C1 segment of cervical spinal cord (tissue), 14 donors: ENCODE measurements at places on chromosomes 6 and 20.

DNA sequence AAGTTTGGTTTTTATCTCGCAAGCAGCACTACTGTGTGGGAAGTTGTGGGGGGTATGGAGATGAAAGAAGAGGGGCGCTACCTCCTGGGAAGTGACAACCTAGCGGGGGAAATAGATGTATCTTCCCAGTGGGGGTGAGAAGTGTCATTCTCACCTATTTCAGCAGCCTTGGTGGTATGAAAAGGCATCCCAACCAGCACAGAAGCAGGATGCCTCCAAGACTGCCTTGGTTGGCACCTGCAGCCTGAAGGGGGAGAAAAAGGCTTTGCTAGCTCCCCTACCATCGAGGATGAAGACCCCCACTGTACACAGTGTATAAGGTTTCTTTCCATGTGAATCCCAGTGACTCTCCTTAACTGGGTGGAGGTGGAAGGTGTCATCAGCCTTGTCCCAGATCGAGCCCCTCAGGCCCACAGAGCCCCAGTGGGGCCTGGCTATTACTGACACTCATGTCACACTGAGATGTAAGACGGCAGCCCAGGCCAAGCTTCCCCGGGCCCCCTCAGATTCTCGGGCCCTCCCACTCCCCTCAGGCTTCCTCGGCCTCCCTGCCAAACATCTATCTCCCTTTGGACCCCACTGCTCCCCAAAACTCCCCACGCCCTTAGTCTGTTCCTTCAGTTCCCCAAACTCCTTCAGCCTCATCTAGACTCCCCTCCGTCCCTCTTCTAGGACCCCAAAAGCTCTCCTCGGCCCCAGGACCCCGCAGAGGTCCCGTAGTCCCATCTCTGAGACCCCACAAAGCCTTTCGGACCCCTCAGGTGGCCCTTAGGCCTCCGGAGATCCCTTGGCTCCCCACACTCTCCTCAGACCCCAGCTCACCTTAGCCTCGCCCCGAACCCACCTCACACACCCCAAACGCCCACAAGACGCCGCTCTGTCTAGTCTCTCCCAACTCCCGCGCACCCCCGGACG, 688 bp downstream of the COMMD7 start:
- DNase-seq = no peak

GRCh38 chr20:18749528-18749927, 64.1 kb upstream of the SCP2D1 start:
- no peak for DNase-seq

DNA sequence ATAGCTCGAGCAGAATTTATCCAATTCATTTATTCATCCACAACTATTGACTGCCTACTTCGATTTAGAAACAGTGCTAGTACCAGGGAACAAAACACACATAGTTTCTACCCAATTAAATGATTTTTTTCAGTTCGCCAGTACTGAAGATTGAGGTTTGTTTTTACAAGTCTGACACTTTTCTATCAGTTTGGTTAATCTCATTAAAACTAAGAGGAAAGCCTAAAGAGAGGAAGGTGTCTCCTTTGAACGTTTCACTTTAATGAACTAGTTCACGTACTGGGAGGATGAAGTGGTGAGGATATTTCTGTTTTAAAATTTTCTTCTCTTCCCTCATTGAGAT, 570 bp upstream of the ANKS1A start:
- DNase-seq = no peak

- DNase-seq = no peak
Observed at GRCh38 chr6:11341867-11342266, 109.4 kb upstream of the NEDD9 start.

GRCh38 chr6:169534039-169534421, 167.8 kb downstream of the WDR27 start:
- no peak for DNase-seq

DNA sequence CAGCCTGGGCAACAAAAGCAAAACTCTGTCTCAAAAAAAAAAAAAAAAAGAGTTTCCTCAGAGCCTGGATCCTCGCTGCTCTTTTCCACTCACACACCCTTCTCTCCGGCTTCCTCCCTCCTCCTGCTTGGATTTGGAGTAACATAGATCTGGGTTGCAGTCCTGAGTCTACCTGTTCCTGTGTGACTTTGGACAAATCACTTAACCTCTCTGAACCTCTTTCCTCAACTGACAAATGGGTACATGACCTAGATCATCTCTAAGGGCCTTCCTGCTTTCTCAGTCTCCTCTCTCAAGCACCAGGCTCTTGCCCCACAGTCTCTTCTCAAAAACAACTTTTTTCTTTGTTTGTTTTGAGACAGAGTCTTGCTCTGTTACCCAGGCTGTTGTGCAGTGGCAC, 5.6 kb upstream of the R3HDML start:
- DNase-seq = no peak

GRCh38 chr6:97445407-97445806, 162.4 kb upstream of the MMS22L start:
- no peak for DNase-seq

DNA sequence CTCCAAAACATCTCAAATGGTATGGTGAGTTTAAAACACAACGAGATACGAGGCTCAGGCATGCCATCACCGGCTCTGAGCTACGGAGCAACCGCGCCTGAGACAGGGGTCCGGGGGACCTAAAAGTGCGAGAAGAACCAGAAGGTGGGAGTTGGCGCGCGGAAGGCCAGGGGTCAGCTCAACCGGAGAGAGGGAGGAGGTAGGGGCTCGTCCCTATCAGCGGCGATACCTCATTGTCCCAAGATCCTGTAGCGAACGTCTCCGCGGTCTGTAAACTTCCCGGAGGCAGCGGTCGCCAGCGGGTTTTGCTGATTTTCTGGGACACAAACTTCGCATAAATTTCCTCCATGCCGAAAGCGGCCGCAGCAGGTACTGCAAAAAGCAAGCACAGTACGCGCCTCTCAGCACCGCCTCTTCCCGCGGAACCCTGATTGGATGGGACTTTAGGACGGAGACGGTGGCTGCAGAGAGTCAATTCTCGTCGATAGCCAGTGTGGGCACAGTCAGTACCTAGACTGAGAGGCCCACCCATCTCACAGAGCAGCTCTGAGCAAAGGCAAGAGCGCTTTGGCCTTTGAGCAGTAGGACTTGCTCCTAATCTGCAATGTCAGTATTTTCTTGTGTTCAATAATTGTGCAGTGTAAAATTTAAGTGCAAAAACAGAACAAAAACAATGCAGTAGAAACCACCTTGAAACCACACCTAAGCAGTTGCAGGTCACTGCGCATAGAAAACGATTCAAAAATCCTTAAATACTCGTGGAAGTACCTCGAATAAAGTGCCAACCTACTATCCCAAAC, at the start of gene NUP43:
Gene NUP43 (minus strand): TSS at position 383 of the 800 bp plus-strand sequence. CDS start 34 bp downstream, at position 349.
- peak; percentile 88 for DNase-seq

GRCh38 chr6:134870677-134871498, 79.0 kb downstream of the ALDH8A1 start:
- no peak for DNase-seq

- no peak for DNase-seq
Observed at GRCh38 chr6:120056085-120056484, 706.5 kb upstream of the MAN1A1 start.

DNA sequence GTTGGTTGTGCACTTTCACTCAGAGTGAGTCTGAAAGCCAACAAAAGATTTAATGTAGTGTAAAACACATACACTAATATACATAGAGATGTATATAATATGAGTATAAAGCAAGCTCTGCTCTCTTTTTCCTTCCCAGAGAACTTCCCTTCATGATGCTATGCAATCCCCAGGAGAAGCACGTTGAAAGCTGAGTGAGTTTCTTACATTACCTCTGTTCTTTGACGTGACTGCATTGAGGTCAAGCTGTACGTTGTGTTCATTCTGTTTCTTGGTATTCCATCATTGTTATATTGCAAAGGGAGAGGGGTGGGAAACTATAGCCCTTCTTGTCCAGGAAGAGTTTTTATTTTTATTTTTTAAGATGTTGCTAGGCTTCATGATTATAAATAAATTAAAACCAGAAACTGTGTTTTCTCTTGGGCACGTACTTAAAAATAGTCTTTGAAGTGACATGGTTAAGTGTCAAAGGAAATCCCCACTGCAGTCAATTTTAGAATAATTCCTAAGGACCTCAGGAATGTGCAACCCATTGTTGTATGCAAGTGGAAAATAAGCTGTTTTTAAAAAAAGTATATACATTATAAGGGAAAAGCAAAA, 651.0 kb downstream of the CD109 start:
- DNase-seq = no peak

- no peak for DNase-seq
Observed at GRCh38 chr20:52783769-52784168, 188.4 kb upstream of the TSHZ2 start.

GRCh38 chr20:3652221-3652620, 11.0 kb downstream of the GFRA4 start:
- DNase-seq = no peak

- no peak for DNase-seq
Observed at GRCh38 chr6:35647400-35647799, 41.3 kb downstream of the FKBP5 start.

GRCh38 chr6:52407467-52407866, 12.7 kb upstream of the EFHC1 start:
- no peak for DNase-seq

GRCh38 chr6:106790935-106791334, 161.6 kb downstream of the QRSL1 start:
- no peak for DNase-seq

DNA sequence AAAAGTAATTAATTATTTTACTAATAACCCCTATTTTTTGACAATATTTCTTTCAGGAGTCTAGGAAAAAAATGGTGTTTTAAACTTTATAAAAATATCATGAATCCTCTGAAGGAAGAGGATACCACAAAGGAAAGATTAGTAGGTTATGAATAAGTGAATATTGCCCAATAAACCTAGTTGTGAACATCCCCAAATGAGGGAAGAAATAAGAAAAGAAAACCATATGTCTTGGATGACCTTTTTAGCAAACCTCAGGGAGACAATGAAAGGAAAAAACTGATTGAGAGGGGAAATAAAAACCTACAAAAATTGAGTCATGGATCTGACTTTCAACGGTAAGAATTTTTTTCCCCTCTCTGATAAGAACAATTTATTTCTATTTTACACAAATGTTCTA, 34.4 kb downstream of the TENT5A start:
- no peak for DNase-seq

DNA sequence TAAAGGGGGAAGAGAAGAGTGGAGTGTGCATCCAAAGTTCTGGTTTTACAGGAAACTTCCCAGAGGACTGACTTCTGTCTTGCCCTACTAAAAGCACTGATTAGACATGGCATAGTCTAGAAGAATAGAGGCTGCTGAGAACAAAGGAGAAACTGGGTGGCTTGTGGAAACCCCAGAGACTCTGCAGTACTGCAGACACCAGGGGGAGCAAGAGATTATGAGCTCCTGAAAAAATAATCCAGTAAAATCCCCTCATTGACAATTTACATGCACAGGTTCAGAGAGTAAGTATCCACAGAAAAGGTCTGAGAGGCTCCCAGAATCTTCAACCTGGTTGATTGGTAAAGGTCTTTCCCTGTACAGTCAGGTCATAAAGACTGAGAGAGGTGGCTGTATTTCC, 48.7 kb upstream of the CLVS2 start:
- no peak for DNase-seq

DNA sequence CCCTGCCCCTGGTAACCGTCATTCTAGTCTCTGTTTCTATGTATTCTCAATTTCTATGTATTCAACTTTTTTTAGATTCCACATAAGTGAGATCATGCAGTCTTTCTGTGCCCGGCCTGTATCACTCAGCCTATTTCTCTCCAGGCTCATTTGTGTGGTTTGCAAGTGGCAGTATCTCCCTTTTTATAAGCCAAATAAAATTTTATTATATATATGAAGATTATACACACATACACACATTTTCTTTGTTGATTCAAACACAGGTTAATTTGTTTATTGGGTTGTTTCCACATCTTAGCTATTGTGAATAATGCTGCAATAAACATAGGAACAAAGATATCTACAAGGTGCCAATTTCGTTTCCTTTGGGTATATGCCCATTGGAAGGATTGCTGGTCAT, 571.7 kb downstream of the DHX35 start:
- no peak for DNase-seq

DNA sequence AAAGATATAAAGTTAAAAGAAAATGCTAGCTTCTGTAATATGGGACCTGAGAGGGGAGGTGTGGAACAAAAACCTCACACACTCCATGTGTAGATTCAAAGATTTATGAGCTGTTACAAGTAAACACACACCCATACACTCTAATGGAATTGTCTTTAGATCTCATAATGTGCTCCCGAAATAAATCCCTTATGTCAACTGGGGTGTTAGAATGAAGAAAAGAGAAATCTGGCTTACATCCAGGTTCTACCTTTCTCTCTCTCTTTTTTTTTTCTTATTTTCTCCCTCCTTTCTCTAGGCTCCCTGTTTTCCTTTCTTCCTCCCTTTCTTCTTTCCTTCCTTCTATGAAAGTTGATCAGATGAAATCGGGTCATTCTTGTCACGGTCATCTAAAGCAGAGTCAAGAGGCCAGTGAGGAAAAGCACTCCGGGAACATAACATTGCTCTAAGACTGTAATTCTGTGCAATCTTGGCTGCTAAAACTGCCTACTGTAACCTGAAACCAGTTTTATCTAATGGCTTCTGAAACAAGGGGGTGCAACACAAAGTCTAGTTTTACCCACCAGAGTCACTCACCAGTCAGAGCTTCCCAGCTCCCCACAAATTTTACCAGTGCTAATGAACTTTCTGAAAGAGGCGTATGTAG, 68.3 kb upstream of the BTBD3 start:
- no peak for DNase-seq

GRCh38 chr6:3977875-3978711, 100.8 kb downstream of the FAM217A start:
- DNase-seq = no peak

GRCh38 chr6:150590446-150590845, 9.2 kb upstream of the PLEKHG1 start:
- DNase-seq = no peak

- no peak for DNase-seq
Observed at GRCh38 chr6:97151601-97152000, 131.4 kb downstream of the MMS22L start.
